ENCODE measurements at places on chromosomes 5 and 9. TPM values are rescaled to one million over a fixed set of nuclear protein-coding genes. Genes with fewer than 3 reads are reported as not detected.
A peak's percentile ranks its signal among the peaks of the same experiment; 100 is the strongest.

DNA sequence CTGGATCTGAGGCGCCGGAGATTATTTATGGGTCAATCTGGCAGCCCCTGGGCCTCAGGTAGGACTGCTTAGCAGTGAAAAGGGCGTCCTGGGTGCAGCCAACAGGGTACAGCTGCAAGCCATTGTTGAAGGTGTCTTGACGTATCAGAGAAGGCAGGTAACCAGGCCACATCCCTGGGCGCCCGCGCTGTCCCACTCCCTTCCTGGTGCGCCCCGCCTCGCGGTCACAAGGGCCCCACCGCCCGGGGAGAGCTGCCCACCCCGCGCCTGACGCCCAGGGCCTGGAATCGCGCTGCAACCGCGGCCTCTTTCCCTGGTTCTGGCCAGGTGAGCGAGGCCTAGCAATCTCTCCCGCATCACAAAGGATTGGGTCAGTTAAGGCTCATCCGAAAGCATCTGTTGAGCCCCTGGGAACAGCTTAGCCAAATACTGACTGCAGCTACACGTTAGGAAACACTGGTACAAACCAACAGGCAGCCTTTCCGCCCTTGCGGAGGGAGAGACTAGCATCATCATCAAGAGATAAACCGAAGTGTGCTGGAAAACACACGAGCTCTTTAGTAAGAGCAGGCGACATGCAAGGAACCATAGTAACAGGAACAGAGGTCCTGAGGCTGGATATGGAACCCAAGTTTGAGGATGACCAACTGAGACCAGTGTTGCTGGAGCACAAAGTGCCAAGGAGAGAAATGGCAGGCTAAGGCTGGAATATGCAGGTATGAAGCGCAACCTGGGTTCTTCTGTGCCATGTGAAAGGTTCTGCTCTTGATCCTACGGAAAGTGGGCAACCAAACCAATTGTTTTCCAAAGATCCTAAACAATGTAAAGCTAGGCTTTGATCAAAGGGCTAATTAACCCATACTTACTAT, 3.6 kb downstream of the RPS23 start:
- DNase-seq: no peak

DNA sequence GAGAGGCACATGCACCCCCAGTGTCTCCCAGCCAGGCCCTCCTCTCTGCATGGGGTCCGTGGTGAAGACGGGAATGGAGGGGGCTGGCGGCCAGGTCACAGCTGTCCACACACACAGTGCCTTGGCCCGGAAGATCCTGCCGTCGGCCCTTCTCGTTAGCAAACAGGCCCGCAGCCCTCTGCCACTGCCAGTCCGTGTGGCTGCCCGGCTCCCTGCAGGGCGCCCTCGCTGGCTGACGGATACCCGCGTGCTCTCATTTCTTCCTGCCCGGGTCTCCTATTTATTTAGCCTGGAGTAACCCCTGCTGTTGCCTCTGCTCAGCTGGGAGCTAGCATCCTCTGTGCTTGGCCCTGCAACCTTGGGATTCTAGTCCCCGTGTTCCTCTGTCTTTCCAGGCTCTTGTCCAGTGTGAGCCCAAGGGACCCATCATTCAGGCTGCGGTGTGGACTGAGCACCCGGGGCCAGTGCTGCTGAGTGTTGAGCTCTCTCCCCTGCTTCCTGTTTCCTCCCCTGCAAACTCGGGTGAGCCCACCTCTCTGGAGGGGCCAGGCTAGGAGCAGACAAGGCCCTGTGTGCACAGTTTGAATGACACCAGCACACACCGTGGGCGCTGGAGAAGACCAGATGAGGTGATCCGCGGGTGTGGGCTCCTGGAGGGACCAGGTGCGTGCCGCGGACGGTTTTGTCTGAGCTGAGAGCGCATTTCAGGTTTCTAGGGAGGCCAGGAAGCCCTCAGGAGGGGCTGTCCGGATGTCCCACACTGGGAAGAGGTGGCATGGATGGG, 14.6 kb upstream of the RNU6ATAC start:
- DNase-seq: no peak

DNA sequence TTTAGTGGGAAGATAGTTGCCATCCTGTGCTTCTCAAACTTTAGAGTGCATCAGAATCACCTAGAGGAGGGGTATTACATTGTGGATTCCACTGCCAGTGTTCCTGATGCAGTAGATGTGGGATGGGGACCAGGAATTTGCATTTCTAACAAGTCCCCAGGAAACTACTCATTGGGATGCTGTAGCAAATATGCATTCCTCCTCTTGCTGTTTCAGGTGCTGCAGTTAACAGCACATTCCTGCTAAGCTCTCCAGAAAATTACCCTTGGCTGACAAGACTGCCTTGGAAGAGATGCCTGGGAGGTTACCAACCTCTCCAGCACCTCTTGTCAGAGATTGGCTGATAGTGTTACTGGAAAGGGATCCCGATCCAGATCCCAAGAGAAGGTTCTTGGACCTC, 270.5 kb downstream of the OSTF1 start:
- no peak for DNase-seq

AK1 gene
- 1.0 TPM for total RNA-seq

PRLR gene
- total RNA-seq: not detected

DNA sequence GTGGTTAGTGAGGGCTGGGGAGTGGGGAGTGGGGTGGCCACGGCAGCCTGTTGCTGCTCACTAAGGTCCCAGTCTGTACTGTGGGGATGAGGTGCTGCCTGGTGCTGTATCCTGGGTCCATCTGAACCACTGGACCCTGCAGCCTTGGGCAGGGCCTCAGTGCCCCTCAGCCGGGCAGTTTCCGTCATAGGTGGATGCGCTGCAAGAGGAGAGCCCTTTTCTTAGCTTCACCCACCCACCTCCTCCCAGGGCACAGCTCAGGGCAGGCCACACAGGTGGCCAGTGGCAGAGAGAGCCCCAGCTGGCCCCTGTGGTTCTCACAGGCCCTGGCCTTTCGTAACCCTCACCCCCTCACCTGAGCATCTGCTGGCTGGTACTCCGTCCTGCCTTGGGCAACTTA, 46.2 kb downstream of the WNK2 start:
- DNase-seq: no peak

DNA sequence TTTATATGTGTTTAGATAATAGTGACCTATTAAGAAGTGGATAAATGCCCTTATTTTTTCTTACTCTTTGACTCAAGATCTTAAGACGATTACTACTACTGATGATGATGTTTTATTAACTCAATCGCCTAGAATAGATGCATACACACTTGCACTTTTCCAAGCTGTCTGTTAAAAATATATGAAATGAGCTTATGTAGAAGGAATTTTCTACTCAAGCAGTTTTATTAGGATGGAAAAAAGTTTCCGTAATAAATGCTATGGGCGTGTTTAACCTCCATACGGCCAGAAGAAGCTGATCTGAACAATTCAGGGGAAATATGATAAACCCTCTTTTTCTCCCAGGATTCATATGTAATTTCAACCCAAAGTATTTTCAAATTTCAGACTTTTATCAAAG, 455.7 kb upstream of the MPDZ start:
- no peak for DNase-seq

ADAMTS6 gene
- total RNA-seq: 2.6 TPM

DNA sequence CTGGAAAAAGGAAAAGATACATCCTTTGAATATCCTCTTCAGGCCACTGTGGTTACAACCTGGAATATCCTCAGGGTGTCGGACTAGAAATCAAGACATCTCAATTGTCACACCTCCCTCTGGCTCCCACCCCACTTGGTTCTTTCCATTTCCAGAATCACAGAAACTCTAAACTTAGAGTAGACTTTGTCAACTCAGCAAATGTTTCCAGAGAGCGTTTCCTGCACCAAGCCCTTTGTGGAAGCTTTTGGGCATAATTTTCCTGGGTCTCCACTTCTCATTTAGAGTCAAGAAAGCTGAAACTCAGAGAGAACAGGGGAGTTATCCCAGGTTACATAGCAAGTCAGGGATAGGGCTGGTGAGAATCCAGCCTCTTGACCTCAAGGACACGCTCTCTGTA, 108.8 kb downstream of the ASTN2 start:
- DNase-seq: no peak

- no peak for DNase-seq
These were observed 16.3 kb downstream of the AGGF1 start for GRCh38 chr5:77046416-77047073.

- DNase-seq: no peak
These were observed 2.9 kb downstream of the NR2F1-AS1 start for GRCh38 chr5:93577854-93578812.

DNA sequence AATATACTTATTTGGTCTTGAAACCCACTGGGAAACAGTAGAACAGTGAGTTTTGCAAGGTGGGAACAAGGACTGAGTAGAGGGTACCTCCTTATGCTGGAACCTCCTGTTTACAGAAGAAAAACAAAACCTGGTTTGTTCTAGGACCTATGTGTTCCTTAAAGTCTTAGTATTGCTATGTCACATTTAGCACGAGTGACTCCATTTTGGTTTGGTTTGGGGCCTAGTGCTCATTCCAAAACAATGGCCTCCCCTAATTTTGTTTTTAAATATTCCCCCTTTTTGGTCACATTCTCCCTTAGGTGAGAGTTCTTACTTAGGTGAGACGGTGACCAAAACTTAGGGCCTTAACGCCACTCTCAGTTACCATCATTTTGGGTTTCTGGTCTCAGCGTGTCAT, 6.2 kb upstream of the NANS start:
- no peak for DNase-seq

- no peak for DNase-seq
These were observed 91.4 kb upstream of the ZNF462 start for GRCh38 chr9:106771608-106772007.

DNA sequence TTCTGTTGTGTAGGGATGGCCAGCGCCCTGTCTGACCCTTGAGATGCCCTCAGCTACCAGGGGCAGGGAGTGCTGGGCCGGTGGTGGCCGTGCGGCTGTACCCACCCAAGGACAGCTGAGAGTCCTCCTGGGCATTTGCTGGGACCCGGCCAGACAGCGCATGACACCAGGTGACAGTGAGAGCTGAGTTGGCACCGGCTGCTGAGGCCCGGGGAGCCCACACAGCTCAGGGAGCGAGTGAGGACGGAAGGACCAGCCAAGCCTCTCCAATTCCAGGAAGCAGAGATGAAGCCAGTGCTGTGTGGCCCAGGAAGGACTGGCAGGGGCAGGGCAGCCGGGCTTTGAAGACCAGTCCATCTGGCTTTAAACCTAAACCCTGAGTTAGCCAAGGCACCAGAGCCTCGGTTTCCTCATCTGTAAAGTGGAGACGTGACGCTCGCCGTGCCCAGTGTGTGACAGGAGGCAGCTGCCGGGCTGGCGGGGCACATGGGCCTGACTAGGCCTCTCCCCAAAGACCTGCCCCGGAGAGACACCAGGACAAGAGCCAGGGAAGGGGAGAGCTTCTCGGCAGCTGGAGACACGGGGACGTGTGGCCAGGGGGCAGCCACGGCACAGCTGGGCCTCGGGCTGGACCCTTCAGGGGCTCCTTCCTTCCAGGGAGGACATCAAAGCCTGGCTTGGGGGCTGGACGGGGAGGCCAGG, 3.0 kb upstream of the AGPAT2 start:
- no peak for DNase-seq

- peak; percentile 86 for DNase-seq
These were observed 145.3 kb upstream of the SMARCA2 start for GRCh38 chr9:1869843-1870242.

DNA sequence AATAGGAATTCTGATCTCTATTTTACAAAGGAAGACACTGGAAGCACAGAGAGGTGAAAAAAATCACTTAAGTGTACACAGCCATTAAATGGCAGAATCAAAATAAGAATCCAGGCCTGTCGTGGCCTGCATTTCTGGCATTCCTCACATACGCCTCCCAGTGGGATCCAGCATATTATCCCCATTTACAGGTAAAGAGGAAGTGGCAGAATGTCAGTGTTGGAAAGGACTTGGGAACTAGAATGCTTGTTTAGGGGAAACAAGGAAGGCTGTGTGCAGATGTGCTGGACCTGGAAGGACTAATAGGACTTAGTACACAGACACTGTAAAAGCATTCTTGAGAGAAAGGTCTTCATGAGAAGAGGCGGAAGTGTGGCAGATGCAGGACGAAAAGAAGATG, 241.8 kb downstream of the TRIM32 start:
- no peak for DNase-seq

RLN2 gene
- not detected for total RNA-seq

DNA sequence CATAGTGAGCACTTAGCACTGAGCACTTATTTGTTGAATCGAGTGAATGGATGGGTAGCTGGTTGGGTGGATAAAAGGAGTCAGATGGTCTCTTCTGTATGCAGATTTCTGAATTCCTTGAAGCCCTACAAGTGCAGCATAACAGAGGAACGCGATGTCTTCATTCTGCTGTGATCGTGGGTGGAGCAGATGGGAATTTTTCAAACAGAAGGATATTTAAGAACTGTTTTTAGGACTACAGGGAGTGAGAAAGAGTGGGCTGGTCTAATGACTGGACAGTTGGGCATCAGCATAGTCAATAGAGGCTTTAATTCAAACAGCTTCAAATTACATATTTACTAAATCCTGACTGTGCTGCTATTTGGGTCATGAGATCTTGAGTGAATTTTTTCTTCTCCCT, 253.2 kb downstream of the CEMIP2 start:
- no peak for DNase-seq

DNA sequence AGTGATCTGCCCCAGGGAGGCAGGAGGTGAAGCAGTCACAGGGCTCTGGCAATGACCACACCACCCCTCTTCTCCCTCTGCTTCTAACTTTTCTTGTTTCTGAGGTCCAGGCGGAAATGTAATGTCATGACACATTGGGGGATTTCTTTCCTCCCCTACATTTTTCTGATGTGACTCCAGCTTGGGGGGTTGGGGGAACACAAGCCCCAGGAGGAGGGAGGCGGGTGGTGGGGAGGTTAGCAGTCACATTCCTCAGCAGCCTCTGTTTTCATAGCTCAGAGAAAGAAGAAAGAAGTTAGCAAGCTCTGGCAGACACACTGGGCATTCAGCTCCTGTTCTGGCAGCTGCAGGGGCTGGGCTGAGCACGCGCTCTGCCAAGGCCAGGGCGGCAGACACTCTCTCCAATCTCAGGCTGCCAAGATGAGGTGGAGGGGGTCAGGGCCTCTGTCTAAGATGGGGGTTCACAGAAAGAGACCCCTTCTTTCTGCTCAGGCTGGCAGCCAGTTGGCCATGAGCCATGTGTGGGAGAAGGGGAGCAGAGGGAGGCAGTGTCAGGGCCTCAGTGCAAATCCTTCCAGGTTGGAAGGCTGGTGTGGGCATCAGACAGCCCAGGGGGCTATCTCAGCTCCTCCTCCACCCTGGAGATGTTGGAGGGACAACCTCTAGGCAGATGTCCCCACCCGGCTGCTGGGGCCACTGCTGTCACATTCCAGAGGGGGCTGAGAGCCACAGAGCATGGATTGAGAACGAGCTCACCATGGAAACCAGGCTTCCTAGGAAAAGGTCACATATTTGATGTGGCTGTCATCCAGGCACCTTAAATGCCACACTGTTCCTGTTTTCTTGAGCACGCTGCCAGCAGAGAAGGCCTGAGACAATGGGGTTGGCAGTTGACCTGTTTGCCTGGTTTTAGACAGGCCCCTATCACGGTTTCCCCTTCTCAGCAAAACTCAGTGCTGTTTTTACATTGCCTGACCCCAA, 20.1 kb upstream of the PFDN1 start:
- no peak for DNase-seq

IL7R gene
- total RNA-seq: not detected

GRCh38 chr5:39570403-39571027, 145.7 kb upstream of the DAB2 start:
- DNase-seq: peak; percentile 61
